ENCODE measurements at places on chromosomes 2 and 18. TPM values are rescaled to one million over a fixed set of nuclear protein-coding genes. Genes with fewer than 3 reads are reported as not detected.

The RTKN gene
- 23.2 TPM for total RNA-seq

The SLC8A1 gene
- 31.2 TPM for total RNA-seq

The INHBB gene
- total RNA-seq: 19.4 TPM

GRCh38 chr2:112272669-112273068 is 2.7 kb upstream of the ZC3H6 start:
- DNase-seq: no peak

The ADD2 gene
- total RNA-seq: 0.41 TPM

DNA sequence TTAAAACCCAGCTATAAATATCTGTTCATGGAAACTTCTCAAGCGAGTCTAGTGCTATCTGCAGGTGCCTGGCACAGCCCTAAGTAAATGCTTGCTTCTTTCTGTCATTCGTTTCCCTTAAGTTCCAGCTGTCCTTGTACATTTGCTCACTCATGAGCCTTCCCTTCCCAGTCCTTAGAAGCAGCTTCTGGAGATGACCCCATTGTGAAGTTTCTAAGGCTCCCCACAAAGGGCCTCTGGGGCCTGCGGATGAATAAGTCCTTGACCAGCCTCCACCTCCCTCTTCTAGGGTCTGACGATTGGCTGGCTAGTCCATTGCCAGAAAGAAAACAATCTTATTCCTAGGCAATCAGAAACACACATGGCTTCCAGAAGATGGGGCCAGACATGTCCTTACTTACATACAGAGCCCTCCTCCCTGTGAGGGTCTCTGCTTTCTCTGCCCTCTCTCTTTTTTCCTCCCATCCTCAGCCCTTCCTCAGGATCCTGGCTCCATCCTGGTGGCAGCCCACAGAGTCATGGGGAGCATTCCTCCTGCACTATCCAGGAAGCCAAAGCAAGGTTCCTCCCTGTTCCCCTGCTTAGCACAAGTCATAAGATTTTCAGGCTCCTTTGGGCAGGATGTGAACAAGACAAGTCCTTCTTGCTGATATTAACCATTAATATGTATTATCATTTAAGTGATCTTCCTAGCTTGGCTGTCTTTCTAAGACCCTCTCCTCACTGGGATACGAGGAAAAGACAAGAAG is 87.3 kb downstream of the TNFRSF11A start:
- DNase-seq: no peak

The C2orf80 gene
- not detected for total RNA-seq

The TSPYL6 gene
- 0.14 TPM for total RNA-seq

DNA sequence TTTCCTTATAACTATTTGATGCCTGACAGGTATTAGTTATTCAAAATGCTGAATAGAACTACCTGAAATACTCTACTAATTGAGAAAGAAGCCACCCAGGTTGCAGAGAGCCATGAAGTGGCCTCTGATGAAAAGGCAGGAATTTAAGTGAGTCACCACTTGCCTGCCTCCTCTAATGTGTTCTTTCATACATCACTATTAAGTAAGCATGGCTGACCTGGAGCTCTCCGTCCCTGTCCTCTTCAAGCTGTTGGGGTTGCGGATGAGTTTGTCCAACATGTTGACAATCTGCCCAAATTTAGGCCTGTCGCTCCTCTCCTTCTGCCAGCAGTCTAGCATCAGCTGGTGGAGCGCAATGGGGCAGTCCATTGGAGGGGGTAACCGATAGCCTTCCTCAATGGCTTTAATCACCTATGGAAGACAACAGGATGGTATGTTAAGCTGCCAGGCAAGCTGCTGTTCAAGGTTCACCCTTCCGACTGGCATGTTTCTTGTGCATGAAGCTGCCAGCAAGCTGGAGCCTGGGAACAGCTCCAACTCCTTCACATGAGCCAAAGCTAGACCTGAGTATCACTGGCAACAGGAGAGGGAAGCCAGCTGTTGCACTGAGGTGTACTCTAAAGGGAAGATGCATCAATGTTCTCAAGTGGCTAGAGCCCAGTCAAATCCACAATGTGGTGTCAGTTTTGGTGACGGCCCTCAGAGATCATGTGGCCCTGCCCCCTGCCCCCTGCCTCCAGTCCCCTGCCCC is 142.2 kb downstream of the EPHA4 start:
- no peak for DNase-seq

GRCh38 chr2:213284105-213285090 is at the start of gene SPAG16:
Gene SPAG16 (plus strand): TSS chr2:213284464.
- DNase-seq: peak; percentile 88

DNA sequence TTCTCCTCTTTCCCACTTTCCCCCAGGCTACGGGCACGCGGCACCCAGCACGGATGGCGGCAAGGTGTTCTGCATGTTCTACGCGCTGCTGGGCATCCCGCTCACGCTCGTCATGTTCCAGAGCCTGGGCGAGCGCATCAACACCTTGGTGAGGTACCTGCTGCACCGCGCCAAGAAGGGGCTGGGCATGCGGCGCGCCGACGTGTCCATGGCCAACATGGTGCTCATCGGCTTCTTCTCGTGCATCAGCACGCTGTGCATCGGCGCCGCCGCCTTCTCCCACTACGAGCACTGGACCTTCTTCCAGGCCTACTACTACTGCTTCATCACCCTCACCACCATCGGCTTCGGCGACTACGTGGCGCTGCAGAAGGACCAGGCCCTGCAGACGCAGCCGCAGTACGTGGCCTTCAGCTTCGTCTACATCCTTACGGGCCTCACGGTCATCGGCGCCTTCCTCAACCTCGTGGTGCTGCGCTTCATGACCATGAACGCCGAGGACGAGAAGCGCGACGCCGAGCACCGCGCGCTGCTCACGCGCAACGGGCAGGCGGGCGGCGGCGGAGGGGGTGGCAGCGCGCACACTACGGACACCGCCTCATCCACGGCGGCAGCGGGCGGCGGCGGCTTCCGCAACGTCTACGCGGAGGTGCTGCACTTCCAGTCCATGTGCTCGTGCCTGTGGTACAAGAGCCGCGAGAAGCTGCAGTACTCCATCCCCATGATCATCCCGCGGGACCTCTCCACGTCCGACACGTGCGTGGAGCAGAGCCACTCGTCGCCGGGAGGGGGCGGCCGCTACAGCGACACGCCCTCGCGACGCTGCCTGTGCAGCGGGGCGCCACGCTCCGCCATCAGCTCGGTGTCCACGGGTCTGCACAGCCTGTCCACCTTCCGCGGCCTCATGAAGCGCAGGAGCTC is 35.4 kb downstream of the KCNK3 start:
- no peak for DNase-seq

DNA sequence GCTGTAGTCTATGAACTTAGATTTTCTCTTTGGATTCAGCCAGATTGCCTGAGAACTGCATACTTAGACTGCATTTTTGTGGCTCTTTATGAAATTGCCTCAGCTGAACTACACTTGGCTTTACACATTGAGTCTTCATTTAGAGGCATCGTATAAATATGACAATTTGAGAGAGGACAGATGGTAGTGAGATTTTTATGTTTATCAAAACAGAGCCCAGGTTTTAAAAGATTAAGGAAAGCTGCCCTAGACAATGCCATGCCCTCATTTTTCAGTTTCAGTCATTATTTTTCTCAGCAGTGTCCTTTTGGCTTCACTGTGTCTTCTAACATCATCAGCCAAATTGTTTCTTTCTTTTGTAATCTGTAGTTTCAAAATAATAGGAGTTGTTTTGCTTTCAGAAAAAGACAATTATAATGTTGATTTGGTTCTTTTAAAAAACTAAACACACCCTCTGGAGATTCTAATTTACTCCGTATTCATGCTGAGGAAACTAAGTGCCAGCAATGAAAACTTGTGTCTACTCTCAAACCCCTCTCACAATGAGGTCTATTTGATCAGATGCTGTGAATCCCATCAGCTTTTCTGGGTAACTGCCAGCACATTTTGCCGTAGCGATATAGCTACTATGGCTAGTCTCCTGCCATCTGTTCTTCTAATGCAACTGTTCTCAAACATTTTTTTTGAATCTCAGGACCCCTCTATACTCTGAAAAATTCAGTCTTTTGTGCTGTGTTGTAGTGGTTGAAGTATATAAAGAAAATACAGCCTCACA is 46.2 kb downstream of the TWSG1 start:
- DNase-seq: no peak

The EPC2 gene
- 32.0 TPM for total RNA-seq

DNA sequence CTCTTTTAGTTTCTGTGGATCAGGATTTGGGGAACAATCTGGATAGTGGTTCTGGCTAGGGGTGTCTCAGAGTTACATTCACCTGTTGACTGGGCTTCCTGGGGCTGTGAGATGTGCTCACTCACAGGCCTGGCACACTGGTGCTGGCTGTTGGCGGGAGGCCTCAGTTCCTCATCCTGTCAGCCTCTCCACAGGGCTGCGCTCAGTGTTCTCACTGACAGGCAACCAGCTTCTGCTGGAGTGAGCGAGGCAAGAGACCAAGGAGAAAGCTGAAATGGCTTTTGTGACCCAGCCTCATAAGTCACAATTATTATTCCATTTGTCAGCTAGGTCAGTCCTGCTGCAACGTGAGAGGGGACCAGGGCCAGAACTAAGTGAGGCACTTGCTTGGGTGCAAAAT is 180.6 kb upstream of the GLI2 start:
- DNase-seq: no peak

- DNase-seq: peak; percentile 98
These were observed 6.8 kb upstream of the SNED1 start for GRCh38 chr2:240991378-240992263.

The GPR75 gene
- 0.54 TPM for total RNA-seq

GRCh38 chr2:200451511-200451910 is 58.4 kb downstream of the KCTD18 start:
- DNase-seq: no peak

The FRZB gene
- total RNA-seq: 140 TPM

The MPP4 gene
- not detected for total RNA-seq

DNA sequence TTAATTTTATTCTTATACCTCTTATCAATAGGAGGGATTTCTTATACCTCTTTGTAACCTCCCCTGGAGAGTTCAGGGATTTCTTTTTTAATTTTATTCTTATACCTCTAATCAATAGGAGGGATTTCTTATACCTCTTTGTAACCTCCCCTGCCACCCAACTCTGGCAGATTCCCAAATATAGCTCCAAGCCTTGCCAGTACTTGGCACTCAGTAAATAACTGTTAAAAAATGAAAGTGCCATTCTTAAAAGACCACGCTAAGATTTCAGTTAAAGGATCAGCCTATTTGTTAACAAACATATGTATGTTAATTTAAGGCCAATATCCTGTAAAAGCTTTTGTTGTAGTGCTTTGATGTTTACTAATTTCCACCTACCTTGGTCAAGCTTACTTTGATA is 4.8 kb downstream of the RNF149 start:
- DNase-seq: no peak

The AMER3 gene
- total RNA-seq: not detected

The TCF4 gene
- total RNA-seq: 178 TPM

The ARHGAP28 gene
- total RNA-seq: 0.41 TPM

- no peak for DNase-seq
These were observed 69.2 kb upstream of the MTIF2 start for GRCh38 chr2:55338268-55338667.

The TLX2 gene
- not detected for total RNA-seq

The CFC1 gene
- total RNA-seq: not detected

The CHAC2 gene
- total RNA-seq: 1.8 TPM

DNA sequence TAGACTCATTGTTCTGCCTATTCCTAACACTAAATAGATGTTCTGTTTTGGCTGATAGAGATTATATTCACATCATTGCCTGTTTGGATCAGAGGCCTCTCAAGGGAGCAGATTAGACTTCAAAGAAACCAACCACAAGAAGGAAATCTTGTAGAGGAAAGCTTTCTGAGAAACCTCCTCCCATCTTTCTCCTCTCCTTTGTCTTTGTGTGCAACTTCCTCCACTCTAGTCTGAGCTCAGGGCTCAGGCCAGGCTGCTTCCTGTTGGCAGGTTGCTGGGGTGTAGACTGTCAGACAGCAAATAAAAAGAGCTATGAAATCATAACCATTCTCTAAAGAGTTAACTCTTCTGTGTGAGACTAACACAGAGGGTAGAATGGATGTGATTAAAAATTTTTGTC is 113.0 kb downstream of the TGFA start:
- DNase-seq: no peak

- no peak for DNase-seq
These were observed 44.9 kb downstream of the MRPL35 start for GRCh38 chr2:86243950-86244733.

The VWA3B gene
- not detected for total RNA-seq

DNA sequence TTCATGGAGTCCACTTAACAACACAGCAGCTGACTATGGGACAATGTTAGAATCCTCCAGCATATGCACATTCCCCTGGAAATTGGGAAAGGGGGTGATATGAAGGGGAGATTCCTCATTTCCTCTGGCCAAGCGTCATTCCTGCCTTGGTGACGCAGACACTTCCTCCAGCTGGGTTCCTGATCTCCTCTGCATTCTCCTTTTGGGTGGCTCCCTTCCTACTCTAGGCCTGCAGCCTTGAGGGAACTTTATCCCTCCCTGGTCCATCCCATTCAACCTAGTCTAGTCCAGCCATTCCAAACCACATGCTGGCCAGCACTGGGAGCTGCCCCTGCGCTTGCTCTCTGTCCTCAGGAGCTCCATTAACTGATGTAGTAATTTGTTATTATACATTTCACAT is 216.8 kb downstream of the VAPA start:
- no peak for DNase-seq

DNA sequence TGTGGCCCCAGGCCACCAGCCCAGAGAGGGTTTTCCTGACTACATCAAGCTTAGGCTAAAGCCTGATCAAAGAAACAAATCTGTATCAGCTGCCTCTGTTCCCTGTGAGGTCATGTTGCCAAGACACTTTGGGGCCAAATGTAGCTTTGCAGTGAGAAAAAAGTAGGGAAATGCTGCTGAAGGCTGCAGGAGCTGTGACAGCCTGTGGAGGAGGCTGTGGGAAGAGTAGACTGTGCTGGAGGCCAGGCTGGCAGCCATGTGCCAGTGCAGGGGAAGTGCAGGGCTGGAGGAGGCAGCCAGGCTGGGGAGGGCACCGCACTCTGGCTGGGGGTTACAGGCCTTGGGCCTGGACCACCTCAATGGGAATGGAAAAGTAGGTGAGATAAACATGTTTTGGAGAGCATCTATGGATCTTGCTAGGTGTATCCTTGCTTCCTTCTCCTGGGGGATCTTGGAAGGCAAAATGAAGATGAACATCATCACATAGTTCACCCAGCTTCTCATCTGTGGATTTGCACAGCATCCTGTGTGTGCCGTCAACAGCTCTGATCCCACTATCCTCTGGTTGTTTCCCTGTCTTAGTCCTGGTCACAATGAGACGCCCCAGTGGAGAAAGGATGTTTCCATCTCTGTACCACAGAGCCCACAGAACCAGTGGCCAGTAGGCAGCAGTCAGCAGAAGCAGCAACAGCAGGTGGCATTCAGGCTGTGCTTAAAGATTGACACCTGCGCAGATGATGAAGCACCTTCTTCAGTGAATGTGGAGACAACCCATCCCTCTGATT is 103.8 kb upstream of the COPS8 start:
- DNase-seq: no peak

The ALPI gene
- total RNA-seq: not detected

- no peak for DNase-seq
These were observed 224.5 kb downstream of the FAM210A start for GRCh38 chr18:13501891-13502290.

Data from thoracic aorta (tissue), 2 donors.